GOT3 (cell line): ENCODE measurements at places on chromosomes 1 and 21.
A peak's percentile ranks its signal among the peaks of the same experiment; 100 is the strongest.

- no peak for DNase-seq
Observed at GRCh38 chr21:28283641-28284490, 708.8 kb downstream of the LTN1 start.

DNA sequence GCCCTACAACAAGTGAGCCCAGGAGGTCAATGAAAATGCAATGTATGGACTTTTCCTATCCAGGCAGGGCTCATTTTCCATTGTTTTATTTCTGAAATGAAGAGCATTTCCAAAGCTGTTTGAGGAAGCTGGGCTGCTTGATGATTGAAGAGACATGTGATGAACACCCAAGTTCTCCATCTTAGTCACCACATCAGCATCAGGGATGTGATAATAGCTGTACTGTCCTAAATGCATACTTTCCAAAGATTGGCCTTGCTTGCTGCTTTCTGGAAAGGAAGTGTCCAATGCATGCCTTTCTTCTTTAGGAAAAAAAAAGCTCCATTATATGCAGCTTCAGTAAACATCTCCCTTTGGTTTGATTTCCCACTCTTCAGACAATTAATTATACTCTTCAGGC, 425.9 kb upstream of the RUNX1 start:
- no peak for DNase-seq

DNA sequence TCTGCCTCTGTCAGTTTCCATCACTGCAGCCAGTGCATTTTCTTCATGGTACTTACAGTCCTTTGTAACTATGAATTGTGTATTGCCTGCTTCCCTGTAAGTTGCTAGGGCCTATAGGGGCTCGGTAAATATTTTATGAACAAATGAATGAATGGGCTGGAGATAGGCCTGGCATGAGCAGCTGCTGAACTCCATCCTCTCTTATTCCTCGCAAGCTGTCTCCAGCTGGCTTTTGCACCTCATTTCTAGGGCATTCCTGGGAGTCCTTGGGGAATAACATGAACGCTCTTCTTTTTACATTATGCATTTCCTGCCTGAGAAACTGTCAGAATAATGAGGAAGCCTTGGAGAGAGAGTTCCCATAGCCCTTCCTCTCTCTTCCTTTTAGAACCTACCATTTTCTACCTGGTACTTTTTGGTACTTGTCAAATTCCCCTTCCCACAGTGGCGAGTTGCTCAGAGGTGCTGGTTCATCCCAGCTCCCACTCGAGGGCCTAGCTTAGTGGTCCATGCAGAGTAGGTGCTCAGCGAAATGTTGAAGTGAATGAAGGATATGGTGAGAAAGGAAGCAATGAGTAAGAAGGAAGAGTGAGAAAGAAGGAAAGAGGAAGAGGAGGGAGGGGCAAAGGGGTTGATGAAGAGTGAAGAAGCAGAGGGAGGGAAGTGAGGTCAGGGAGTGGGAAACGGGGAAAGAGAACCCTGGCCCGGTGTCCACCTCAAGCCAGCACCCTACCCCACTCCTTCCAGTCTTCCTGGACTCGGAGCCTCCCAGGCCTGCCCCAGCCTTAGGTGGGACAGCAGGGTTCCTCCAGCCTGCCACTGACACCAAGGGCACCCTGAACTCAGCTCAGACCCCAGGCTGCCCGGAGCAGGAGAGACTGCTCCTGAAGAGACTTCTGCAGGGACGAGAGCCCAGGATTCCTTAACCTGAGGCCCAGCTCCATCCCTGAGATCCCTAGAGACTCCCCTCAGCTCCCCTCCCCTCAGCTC, 29.6 kb downstream of the KCNC4 start:
- no peak for DNase-seq

DNA sequence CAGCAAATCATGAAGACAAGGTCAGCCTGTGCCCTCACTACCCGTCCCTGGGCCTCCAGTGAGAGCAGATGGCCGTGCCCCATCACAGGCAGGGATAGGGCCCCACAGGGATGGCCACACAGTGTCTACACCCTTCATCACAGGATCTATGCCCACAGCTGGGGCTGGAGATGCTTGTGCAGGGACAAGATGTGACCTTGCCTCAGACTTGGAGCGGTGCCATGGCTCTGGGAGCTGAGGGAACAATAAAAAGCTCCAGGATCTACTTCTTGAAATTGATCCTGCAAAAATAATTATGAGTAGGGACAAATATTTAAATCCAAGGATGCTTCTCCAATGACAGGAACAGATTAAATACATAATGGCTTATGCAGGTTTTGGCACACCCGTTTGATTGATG, 25.4 kb upstream of the TCEA3 start:
- DNase-seq: no peak

DNA sequence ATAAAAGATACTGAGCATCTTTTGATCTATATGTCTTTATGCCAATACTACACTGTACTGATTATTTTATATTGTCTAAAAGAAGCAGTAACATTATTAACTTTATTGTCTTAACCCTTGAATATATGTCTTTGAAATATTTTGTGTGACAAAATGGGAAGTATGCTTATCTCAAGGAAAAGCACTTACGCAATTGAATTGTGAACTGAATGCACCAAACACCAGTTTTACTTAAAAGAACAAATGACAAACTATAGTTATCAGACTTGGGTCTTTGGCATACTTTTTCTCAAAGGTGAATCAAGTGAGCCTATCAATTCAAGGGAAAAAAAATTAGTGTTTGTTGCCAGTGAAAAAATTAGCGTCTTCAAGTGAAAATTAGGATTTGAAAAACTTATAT, 9.2 kb upstream of the SLC6A9 start:
- no peak for DNase-seq

GRCh38 chr1:119276558-119276957, 92.0 kb upstream of the HAO2 start:
- no peak for DNase-seq

DNA sequence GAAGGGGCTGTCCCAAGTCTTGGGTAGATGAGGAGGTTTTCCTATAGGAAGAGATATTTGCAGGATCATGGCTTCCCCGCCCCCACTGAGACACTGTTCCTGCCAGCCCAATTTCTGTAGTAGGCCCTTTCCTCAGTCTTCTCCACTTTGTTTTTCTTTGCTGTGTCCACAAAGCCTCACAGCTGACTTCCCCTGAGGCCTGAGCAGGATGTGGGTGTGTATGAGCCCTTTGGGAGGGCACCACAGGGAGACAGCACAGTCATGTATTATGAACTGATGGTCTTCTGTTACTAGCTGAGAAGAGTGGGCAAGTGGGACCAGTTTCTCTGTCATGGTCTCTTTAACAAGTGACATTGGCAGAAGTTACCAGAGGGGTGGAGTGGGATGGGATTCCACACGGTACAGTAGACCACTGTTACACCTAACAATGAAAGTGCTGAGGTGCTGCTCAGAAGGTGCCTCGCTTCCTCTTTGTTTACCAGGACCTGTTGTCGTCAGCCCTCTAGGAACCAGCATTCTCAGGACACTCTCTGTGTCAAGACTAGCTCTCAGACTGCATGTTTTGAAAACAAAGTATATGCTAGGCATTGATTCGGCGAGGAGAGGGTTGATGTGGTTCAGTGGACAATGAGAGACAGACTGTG, 253.8 kb upstream of the HOOK1 start:
- no peak for DNase-seq

GRCh38 chr1:202276920-202277319, 64.8 kb downstream of the UBE2T start:
- no peak for DNase-seq

GRCh38 chr1:232188318-232188717, 441.6 kb downstream of the SIPA1L2 start:
- DNase-seq: no peak

DNA sequence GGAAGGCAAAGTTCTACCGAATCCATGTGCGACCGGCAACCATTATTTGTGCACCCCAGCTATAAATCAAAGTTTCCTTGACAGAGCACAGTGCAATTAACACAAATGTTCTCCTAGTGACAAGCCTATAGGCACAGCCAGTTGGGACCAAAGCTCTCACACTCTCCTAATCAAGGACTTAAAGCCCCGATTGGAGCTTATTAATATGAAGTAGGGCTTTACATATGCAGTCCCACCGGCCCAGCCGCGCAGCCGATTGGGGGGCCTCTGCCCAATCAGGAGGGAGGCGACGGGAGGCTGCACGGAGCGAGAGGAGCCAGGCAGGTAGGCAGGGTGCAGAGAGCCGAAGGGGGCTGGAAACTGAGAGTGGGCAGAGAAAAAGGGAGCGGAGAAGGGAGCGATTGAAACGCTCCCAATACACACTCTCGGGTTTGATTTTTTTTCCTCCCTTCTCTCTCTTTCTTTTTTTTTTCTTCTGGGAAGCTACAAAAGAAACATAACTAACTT, at the start of gene ESRRG:
Gene ESRRG (minus strand): TSS at position 156 of the 507 bp plus-strand sequence. CDS start 130 bp downstream, at position 26.
- no peak for DNase-seq

DNA sequence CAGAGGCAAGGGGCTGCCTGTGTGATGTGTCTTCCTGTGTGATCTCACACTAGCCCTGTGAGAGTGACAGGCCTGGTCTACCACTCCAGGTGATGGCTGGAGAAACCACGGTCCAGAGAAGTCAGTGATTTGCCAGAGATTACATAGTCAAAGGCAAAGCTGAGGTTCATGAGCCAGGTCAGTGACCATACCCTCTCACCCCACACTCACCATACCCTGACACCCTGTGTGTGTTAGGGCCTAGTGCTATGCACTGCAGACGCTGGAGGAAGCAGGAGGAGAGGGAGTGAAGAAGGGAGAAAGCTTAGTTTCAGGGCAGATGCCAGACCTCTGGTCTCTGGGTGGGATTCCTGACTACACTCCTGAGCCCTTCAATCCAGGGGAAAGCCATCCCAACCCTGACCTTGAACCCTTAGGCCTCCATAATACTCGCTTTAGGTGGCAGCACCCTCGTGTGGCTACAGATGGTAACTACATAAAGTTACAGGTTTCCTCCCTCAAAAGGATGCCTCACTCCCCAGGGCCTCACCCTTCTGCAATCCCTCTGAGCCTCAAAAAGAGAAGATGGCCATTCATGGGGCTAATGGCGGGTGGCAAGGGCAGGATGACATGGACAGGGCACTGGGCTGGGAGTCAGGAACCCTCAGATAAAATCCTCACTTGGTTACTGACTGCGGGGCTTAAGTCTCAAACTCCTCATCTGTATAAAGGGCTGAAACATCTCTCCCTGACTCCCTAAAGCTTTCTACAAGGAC, 20.8 kb upstream of the SDC3 start:
- DNase-seq: no peak

GRCh38 chr21:43922949-43923348, 57.9 kb downstream of the AGPAT3 start:
- DNase-seq: no peak

- no peak for DNase-seq
Observed at GRCh38 chr1:221457685-221458446, 284.0 kb downstream of the DUSP10 start.

- no peak for DNase-seq
Observed at GRCh38 chr1:193552274-193552673, 365.9 kb upstream of the B3GALT2 start.

DNA sequence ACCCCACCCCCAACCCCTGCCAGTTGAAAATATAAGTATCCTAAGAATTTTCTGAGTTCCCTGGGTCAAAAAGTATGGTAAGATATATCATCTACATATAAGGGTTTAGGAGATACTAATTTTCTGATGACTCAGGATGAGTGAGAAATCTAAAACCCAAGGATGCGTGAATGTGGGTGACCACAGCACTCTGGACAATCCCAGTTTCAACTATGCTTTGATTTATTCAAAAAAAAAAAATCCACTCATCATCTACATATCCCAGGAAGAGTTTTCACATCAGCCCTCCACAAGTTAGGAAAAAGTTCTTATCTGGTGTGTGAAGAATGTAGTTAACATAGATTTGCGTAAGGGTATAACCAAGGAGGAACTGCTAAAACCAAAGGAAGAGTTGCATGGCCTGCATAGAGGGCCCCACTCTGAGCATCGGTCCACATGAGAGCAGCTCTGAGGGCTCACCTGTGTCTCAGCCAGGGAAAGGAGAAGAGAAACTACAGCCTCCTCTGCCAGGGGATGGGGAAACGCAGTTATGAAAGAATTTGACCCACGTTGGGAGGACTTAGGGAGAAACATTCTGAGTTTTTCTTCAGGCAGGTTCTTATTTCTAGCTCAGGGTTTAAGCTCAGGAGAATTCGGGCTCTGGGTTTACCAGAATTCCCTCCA, 18.8 kb downstream of the LAMB3 start:
- DNase-seq: no peak

- DNase-seq: no peak
Observed at GRCh38 chr1:204192046-204192445, 4.2 kb downstream of the KISS1 start.

- peak; percentile 72 for DNase-seq
Observed at GRCh38 chr21:42117229-42117966, 46.3 kb downstream of the UMODL1 start.

- DNase-seq: no peak
Observed at GRCh38 chr1:77540501-77541161, 141.8 kb downstream of the ZZZ3 start.

GRCh38 chr1:229993060-229993459, 74.0 kb upstream of the GALNT2 start:
- no peak for DNase-seq

DNA sequence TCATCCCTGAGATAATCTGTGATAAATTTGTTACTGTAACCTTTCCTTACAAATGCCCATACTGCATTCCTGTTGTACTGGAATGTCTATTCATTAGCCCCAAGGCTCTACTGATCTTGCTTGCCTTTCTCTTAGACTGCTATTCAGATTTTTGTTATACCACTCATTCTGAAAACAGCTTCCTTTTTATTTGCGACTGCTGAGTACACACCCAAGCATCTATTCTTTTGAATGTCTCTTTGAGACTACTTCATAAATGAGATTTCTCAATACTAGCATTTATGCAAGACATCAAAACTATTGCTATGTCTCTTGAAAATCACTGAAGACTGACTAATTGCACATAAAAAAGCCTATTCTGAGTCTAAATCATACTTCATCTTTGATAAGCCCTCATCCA, 38.6 kb downstream of the DENND1B start:
- no peak for DNase-seq

GRCh38 chr1:8415526-8416278, 97.8 kb downstream of the SLC45A1 start:
- DNase-seq: no peak

DNA sequence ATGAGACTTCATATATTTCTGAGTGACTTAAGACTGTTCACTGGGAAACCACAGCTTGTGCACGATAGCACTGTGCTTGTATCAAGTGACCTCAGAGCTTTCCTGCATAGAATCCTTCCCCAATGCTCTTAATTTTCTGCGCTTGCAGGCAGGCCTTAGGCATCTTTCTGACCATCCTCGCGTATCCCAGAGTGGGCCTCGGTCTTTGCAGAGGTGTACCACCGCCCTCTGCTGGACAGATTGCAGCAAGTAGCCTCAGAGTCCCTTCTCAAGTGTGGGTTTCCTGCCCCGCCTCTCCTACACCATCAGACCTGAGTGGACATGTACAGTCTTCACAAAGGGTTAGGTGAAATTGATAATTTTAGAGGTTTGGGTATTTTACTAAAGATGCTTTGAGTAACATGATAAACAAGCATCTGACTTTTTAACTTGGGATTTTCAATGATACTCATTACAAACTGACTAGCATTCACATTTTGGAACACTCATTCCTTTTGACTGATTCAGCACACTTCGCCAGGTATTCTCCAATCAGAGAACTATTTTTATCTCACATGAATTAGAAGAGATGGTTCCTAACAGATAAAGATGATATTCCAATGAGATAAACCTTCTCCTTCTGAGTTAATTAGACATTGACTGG, 246.5 kb upstream of the USP25 start:
- peak; percentile 55 for DNase-seq
